ENCODE measurements at places on chromosomes 7 and 10.

GRCh38 chr7:22411977-22412693 is 55.2 kb upstream of the RAPGEF5 start:
- no peaks in the 10 kb centered on the region for H3K27me3 ChIP-seq
- no peak overlapping the region for H3K27ac ChIP-seq
- no peak for DNase-seq
- H3K36me3 ChIP-seq: no peaks in the 10 kb centered on the region
- H3K4me1 ChIP-seq: no peaks in the 10 kb centered on the region

DNA sequence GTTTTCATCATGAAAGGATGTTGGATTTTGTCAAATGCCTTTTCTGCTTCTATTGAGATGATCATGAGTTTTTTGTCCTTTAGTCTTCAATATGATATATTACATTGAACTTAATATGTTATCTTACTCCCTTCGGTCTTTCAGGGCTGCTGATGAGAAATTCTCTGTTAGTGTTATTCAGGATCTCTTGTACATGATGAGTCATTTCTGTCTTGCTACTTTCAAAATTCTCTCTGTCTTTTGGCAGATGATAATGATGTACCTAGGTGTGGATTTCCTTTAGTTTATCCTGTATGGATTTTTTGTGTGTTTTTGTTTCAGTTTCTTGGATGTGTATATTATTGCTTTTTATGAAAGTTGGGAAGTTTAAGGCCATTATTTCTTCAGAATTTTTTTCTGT is 320.9 kb upstream of the NPSR1 start:
- H3K36me3 ChIP-seq: no peaks in the 10 kb centered on the region
- H3K4me1 ChIP-seq: no peaks in the 10 kb centered on the region
- no peak overlapping the region for H3K4me3 ChIP-seq
- no peaks in the 10 kb centered on the region for H3K27me3 ChIP-seq
- no peak for DNase-seq

DNA sequence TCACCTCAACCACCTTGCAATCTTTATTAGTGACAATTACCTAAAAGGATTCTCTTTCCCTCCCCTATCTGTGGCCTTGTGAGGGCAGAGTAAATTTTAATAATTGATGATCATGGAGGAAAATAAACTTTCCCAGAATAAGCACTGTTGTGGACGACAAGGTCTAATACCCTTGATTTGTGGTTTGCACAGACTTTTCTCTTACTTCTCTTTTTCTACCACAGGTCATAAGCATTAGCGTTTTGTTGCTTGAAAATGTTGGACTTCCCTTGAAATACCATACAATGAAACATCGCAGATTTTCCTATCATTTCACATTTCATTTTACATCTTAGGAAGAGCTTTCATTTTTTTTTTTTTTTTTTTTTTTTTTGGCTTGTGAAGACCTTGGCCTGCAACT is 188.1 kb upstream of the TMEM72 start:
- H3K27me3 ChIP-seq: no peaks in the 10 kb centered on the region
- H3K36me3 ChIP-seq: no peaks in the 10 kb centered on the region
- no peaks in the 10 kb centered on the region for H3K4me1 ChIP-seq
- no peak overlapping the region for H3K4me3 ChIP-seq
- no peak for DNase-seq

DNA sequence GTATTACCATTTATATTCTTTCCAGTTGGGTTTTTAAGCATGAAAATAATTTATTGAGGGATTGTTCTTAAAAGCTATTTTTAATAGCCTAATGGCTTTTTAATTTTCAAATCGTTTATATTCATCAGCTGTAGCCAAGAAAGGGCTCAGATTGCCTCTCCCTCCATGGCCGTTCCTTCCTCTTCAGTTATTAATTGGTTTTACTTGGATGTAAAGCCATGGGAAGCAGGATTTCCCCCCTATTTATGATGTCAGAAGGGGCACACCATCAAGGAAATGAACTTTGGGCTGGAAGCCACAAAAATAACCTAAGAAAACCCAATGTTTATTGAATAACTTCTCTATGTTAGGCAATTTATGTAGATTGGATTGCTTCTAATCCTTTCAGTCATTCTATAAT is 656.3 kb downstream of the TYW1 start:
- no peaks in the 10 kb centered on the region for H3K27me3 ChIP-seq
- no peaks in the 10 kb centered on the region for H3K4me1 ChIP-seq
- no peak for DNase-seq
- H3K27ac ChIP-seq: no peak overlapping the region

GRCh38 chr7:102864958-102865357 is 47.8 kb upstream of the LRRC17 start:
- H3K27me3 ChIP-seq: no peaks in the 10 kb centered on the region
- H3K36me3 ChIP-seq: no peaks in the 10 kb centered on the region
- no peaks in the 10 kb centered on the region for H3K4me1 ChIP-seq

DNA sequence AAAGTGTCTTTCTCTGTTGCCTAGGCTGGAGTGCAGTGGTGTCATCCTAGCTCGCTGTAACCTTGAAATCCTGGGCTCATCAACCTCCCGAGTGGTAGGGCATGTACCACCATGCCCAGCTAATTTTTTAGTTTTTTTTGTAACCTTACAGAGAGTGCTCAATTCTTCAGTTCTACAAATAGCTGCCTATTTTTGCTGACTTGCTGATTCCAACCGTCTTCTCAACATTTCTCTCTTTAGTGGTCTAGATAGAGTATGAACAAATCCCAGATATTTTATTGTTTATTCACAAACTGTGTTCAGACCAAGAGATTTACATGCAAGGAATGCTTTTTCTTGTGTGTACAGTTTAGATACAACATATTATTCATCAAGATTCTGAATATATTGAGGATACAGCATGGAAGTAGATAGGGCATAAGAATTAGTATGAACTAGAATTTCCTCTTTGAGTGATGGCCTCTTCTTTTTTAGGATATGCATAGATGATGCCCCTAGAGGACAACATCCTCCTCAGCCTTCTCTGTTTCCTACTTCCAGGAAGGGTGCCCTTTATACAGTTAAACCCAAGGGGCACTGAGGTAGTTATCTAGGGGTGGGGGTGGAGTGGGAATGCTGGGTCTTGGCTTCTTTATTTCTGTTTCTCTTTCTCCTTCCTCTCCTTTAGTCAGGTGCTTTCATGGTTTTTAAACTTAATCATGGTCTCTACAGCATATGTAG is 26.0 kb downstream of the PRPF18 start:
- H3K4me3 ChIP-seq: no peak overlapping the region
- no peaks in the 10 kb centered on the region for H3K36me3 ChIP-seq
- H3K27me3 ChIP-seq: no peaks in the 10 kb centered on the region
- DNase-seq: no peak
- H3K4me1 ChIP-seq: no peaks in the 10 kb centered on the region
- H3K27ac ChIP-seq: no peak overlapping the region

- no peak overlapping the region for H3K27ac ChIP-seq
- no peak overlapping the region for H3K4me3 ChIP-seq
- no peak for DNase-seq
- H3K4me1 ChIP-seq: no peaks in the 10 kb centered on the region
- H3K36me3 ChIP-seq: no peaks in the 10 kb centered on the region
Measured at GRCh38 chr7:103380395-103381191, 33.1 kb downstream of the PSMC2 start.

DNA sequence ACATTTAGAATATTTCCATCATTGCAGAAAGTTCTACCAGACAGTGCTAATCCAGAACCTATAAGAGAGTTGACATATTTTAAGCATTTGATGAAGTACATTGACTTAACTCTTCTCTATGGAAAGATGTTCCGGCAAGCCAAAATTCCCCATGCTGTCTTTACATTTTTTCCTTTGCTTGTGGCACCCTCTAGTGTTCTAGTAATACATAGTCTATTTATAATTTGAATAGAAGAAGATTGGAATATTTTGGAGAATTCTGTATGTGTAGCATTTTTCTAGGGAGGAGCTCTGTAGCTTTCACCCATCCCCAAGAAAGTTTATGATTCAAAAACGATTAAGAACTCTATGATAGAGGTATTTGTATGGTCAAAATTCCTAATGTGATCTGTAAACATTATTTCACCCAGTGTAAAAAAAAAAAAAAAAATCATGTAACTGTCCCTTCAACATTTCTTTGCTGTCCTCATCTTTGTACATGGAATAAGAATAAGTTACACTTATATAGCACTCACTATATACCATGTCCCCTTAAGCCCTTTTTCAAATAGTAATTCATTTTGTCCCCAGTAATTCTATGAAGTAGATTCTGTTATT is 33.2 kb downstream of the NRF1 start:
- H3K4me1 ChIP-seq: no peaks in the 10 kb centered on the region
- DNase-seq: no peak
- no peaks in the 10 kb centered on the region for H3K27me3 ChIP-seq
- no peak overlapping the region for H3K27ac ChIP-seq
- H3K36me3 ChIP-seq: no peaks in the 10 kb centered on the region

GRCh38 chr7:69359003-69359700 is 239.1 kb upstream of the AUTS2 start:
- no peaks in the 10 kb centered on the region for H3K4me1 ChIP-seq
- H3K27me3 ChIP-seq: no peaks in the 10 kb centered on the region
- no peak overlapping the region for H3K27ac ChIP-seq
- H3K4me3 ChIP-seq: no peak overlapping the region
- DNase-seq: no peak

DNA sequence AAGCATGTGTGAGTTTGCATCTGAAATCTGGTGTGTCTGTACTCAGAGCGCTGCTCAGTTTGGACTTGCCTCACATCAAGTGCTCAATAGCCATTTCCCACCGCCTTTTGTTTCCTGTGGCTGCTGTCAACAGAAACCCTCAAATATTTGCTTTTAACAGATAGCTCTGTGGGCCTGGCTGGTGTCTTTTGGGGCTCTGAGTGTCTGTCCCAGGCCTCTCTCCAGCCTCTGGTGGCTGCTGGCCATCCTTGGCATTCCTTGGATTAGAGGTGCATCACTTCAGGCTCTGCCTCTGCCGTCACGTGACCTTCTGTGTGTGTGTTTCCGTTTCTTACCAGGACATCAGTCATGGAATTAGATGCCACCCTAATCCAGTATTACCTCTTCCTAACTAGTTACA is 9.3 kb downstream of the YKT6 start:
- no peaks in the 10 kb centered on the region for H3K4me1 ChIP-seq
- H3K4me3 ChIP-seq: no peak overlapping the region
- no peaks in the 10 kb centered on the region for H3K27me3 ChIP-seq
- no peak overlapping the region for H3K27ac ChIP-seq
- DNase-seq: no peak
- no peaks in the 10 kb centered on the region for H3K36me3 ChIP-seq

DNA sequence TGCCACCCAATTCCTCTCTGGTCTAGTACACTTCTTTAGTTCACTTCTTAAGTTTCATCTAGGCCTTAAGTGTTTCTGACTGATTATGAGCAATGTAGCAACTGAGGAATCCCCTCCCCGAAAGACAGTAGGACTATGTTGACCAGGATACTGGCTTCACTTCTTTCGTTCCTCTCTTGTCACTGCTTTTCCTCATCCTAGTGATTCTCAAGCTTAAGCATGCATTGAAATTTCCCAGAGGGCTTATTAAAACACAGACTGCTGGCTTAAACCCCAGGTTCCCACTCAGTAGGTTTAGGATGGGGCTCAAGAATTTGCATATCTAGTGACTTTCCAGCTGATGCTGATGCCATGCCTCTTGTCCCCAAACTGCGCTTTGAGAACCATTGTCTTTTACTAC is 164.6 kb upstream of the WNT16 start:
- H3K4me1 ChIP-seq: no peaks in the 10 kb centered on the region
- H3K36me3 ChIP-seq: no peaks in the 10 kb centered on the region
- no peaks in the 10 kb centered on the region for H3K27me3 ChIP-seq
- no peak overlapping the region for H3K4me3 ChIP-seq
- H3K27ac ChIP-seq: no peak overlapping the region

DNA sequence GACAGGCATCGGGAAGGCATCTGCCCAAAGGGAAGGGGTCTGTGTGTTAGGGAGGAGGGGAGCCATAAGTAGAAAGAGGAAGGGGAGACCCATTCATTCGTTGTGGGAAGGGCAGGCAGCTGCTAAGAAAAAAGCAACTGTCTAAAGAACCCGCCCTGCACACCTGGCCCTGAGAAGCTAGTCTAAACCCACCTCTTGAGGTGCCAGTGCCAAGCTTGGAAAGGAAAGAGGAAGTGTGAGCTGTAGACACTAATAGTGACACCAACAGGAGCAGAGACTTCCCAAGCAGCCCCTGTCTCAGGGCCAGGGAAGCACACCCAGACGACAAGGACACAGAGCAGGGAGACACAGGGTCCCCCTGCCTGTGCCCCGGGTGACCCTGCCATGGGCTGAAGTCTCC is 40.8 kb upstream of the PRSS58 start:
- no peak overlapping the region for H3K4me3 ChIP-seq
- no peaks in the 10 kb centered on the region for H3K4me1 ChIP-seq
- no peak overlapping the region for H3K27ac ChIP-seq
- no peaks in the 10 kb centered on the region for H3K36me3 ChIP-seq
